ENCODE measurements at places on chromosomes 2 and 18.

DNA sequence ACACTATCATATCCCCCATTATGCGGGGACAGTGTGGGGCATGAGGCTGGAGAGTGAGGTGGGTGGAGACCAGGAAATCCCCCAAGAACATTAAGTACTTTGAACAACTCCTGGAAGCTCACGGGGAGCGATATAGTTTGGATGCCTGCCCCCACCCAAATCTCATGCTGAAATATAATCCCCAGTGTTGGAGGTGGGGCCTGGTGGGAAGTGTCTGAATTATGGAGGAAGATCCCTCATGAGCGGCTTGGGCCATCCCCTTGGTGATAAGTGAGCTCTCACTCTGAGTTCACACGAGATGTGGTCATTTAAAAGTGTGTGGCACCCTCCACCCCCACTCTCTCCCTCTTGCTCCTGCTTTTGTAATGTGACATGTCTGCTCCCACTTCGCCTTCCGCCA, 97.1 kb upstream of the TMEM200C start:
- DNase-seq: no peak

DNA sequence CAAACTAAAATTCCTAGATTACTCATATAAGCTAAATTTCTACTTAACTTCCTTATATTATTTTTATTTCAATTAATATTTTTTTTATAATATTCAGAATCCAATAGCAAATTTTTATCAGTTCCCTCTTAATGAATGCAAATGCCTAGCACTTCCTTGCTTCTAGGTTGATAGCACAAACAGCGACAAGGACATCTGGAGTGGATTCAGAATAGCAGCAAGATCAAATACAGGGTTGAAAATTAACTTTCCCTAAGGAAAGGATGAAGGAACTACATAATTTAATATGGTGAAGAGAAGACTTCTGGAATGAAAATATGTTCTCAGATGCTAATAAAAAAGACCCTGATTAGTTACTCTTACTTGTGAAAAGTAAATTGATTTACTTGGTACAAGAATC, 64.5 kb downstream of the PIGN start:
- DNase-seq: no peak

DNA sequence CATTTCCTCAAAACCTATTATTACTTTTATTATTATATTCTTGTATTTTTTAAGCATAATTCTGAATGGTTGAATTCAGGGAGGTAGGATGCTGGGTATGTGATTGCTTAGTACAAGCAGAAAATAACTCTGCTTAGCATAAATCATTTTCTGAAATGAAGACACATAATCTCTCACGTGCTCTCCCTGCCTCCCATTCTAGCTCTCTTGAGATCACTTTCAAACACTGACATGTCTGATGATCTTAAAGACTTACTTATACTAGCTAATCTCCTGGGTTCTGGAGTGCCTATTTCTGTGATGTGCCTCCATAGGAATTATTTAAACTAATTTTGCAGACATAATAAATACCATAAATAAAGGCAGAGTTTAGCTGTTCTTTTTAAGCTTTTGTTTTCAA, 1136.0 kb downstream of the SUCLG1 start:
- DNase-seq: no peak

DNA sequence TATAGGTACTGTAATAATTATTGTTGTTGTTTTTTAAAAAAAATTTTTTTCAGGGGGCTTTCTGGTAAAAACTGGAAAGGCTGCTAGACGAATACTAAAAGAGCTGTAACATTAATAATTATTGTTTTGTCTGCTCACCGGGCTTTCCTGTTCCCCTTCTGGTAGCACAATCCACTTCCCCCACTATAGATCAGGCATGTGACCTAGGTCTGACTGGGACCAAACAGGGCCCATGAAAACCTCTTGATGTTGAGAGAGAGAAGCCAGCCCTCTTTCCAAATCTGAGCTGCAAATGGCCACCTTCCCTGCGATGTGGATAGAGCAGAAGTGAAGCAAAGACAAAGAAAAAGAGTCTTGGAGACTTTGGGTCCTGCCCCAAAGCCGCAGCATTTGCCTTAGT, 23.4 kb downstream of the SH2D6 start:
- DNase-seq: no peak

- no peak for DNase-seq
Observed at GRCh38 chr2:8472545-8473323, 209.1 kb upstream of the ID2 start.

- no peak for DNase-seq
Observed at GRCh38 chr18:10546557-10547300, 20.9 kb downstream of the NAPG start.

DNA sequence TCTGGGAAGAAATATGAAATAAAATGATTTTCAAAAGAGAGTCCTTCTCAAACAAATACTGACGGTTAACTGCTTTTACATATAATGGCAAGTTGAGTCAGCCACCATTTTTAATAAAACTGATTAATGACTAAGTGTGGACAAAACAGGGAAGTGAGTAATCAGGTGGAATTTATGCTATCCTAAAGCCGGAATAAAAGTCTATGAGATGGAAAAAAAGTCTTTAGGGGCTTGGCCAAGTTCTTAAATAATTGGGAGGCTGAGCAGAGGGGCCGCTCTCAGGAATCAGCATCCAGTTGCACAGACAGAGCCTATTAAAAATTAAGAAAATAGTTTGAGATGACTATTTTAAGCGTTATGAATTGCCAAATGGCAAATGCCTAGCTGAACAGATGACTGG, 58.6 kb upstream of the AFF3 start:
- no peak for DNase-seq

GRCh38 chr2:180352620-180353019, 345.5 kb upstream of the CWC22 start:
- no peak for DNase-seq

GRCh38 chr2:38080346-38080745, 4.4 kb upstream of the CYP1B1 start:
- no peak for DNase-seq

- DNase-seq: no peak
Observed at GRCh38 chr2:131092458-131093005, 728 bp downstream of the FAM168B start.

- DNase-seq: no peak
Observed at GRCh38 chr2:100042562-100042961, 99.8 kb downstream of the AFF3 start.

DNA sequence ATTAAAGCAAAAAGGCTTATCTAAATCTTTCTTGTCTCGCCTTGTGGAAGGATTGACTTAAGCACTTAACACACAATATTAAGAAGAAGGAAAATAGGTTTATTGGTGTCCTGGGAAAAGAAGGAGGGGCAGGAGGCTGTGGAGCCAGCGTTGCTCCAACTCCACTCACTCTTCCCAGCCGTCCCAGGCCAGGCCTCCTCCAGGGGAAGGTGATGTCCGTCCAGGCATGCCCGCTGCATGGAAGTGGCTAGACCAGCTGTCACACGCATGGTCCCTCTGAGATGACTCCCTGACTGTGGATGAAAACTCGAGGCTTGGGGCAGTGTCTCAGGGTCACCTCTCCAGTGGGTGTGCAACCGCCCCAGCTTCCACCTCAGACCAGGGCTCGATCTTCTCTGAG, 281.1 kb downstream of the GALR1 start:
- no peak for DNase-seq

GRCh38 chr2:8402222-8402621, 279.6 kb upstream of the ID2 start:
- DNase-seq: no peak

- DNase-seq: no peak
Observed at GRCh38 chr2:39705638-39706037, 39.9 kb downstream of the TMEM178A start.

GRCh38 chr2:126887506-126887905, 11.2 kb upstream of the TEX51 start:
- DNase-seq: no peak

GRCh38 chr2:233063269-233063975, 3.3 kb downstream of the INPP5D start:
- no peak for DNase-seq

- no peak for DNase-seq
Observed at GRCh38 chr2:205366336-205367060, 315.8 kb upstream of the NRP2 start.

GRCh38 chr2:191721331-191721730, 43.4 kb downstream of the NABP1 start:
- DNase-seq: no peak

DNA sequence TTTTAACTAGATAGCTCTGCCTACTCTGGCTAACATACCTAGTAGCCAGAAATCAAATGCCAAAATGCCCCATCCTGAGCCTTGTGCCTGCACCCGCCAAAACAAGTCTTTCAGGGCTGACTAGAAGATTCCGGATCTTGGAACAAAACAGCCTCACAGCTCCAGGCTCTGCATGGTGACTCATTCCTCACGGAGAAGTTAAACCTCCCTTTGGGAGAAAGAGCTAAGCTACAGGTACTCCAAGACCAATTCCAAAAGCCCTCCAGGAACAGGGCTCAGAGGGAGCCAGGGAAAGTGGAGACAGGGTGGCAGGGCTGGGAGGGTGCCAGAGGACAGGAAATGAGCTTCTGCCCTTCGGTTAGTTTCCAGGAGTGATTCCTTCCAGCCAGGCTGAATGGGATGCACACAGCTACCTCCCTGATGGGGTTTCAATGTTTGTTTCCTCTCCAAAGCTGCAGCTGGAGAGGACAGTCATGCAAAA, 295.6 kb downstream of the TNS1 start:
- DNase-seq: no peak

- DNase-seq: no peak
Observed at GRCh38 chr2:168179592-168179991, 67.8 kb downstream of the STK39 start.

- no peak for DNase-seq
Observed at GRCh38 chr2:104919127-104919526, 65.2 kb downstream of the POU3F3 start.

DNA sequence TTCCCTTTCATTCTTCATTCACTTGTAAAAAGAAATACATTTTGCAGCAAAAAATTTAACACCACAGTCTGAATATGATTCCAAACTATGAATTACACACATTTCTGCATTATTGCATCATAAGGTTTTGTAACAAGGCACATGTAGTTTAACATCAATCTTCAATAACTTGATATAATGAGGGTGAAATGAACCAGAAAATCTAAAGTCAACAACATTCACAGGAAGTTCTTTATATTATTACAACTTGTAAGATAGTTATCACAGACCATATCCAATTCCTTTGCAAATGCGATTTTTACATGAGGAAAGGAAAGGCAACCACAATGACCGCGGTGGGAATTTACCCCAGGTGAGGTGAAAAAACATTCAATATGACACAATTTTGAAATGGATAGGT, 213.3 kb downstream of the NAPG start:
- no peak for DNase-seq

DNA sequence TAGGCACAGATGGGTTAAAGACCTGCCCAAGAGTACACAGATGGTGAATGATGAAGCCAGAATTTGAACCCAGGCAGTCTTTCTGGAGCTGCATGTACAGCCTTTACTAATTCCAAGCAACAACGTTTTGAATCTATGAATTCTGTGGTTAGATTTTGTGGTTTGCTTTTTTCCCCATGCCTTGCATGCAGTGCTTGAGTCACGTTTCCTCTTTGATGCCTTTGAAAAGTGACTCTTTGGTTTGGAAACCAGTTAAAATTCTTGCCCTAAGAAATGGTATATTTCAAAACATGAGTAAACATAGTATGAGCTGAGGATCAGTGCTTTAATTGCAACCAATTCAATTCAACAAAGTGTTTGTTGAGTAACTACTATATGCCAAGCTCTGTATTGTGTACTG, 48.2 kb upstream of the PPM1B start:
- DNase-seq: no peak

GRCh38 chr2:205619600-205619999, 62.7 kb upstream of the NRP2 start:
- DNase-seq: no peak

GRCh38 chr2:60319031-60319547, 234.4 kb downstream of the BCL11A start:
- no peak for DNase-seq

- DNase-seq: no peak
Observed at GRCh38 chr2:120661551-120661950, 74.1 kb upstream of the GLI2 start.

DNA sequence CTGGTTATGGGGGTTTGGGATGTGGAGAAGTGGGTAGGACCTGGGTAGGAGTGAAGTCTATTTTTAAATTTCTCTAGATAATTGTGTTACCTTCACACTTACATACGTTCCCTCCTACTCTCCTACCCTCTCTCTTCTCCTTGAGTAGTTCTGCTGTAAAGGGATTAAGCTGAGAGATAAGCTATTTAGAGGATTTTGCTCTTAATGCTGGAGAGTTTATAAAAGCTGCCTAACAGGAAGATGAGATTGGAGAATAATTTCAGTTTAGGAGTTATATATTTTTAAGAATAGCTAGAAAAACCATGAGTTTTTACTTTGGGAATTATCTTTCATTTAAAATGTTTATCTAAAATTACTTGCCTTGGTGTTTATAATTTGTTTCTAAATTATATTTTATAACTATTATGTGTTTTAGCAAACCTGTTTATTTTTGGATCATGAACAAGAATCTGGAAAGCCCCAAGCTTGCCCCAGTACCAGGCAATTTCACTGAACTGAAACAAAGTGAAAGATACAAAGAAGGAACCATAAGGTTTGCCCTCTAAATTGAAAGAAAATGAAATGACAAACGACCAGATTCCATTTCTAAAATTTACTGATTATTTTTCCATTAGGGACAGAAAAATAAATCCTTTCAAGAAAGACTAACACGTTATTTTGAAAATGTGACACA, 101.5 kb downstream of the ZNF532 start:
- no peak for DNase-seq

GRCh38 chr2:102796337-102796736, 34.5 kb downstream of the TMEM182 start:
- DNase-seq: no peak

DNA sequence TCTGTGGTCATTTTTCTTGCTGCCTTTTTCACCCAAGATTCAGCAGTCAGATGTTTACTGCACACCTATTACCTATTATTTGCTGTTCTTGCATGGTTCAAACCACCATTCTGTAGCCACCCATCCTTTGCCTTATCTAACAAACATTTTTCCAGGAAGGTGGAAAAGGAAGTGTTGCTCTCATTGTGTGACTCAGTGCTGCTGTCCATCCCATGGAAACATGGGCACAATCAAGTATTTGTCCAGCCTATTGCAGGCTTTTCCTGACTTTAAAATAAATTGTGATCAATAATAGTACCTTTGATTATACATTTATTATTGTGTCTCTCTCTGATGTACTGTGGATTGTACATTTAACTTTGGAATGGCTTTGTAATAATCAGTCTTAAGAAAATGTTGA, 53.2 kb downstream of the USP14 start:
- no peak for DNase-seq

- no peak for DNase-seq
Observed at GRCh38 chr2:44546459-44547127, 184.8 kb downstream of the CAMKMT start.

- no peak for DNase-seq
Observed at GRCh38 chr2:49959961-49960553, 805.7 kb upstream of the FSHR start.

DNA sequence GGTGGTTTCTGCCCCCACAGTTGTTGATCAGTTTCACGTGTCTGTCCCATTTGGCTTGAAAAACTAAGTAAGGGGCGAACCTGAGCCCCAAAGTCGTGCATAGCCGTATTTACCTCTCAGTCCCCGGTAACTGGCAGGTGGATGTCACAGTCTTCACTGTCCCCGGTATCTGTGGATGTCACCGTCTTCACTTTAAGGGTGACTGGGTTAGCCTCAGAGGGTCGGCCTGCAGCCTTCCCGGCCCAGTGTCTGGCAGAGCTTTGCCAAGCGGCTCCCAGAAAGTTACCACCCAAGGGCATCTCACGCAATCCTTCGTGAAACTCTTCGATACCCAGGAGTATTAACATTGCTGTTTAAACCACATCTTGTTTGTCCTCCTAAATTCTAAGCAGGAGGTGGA, 125.3 kb upstream of the CTDP1 start:
- DNase-seq: no peak

GRCh38 chr2:105515581-105516415, 116.9 kb upstream of the FHL2 start:
- no peak for DNase-seq

All from activated CD4-positive, CD25-positive, alpha-beta regulatory T cell treated with anti-CD3 and anti-CD28 coated beads, Interleukin-2, amount 50 U/mL, for 16 hours (primary cell).